MM.1S (cell line): ENCODE measurements at places on chromosomes 3 and 15.

DNA sequence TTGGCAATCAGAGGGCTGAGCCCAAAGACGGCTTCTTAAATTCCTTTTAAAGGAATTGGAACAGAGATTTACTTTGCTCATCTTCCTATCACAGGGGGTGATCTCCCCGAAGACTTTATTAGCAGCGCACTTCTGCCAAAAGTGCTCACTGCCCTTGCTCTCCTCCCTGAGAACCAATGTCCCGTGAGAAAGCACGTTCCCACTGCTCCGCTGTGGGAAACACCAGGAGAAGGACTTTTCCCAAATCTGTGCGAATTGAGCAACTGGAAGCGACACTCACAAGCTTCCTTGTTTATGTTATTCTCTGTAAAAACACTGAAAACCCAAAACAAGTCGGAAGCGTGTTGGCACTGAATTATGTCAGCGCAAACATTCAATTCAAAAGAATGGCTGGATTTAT lies 670.8 kb upstream of the NR2F2 start:
- DNase-seq, result no peak
- peaks cover 14% of the 10 kb centered on the region for H3K4me1 ChIP-seq
- no peak overlapping the region for H3K4me3 ChIP-seq
- no peaks in the 10 kb centered on the region for H3K36me3 ChIP-seq
- H3K27ac ChIP-seq, result no peak overlapping the region

GRCh38 chr3:70606018-70606417 lies 293.6 kb upstream of the MDFIC2 start:
- H3K27ac ChIP-seq, result no peak overlapping the region
- no peaks in the 10 kb centered on the region for H3K4me1 ChIP-seq
- H3K4me3 ChIP-seq, result no peak overlapping the region
- H3K27me3 ChIP-seq, result no peaks in the 10 kb centered on the region
- DNase-seq, result no peak

DNA sequence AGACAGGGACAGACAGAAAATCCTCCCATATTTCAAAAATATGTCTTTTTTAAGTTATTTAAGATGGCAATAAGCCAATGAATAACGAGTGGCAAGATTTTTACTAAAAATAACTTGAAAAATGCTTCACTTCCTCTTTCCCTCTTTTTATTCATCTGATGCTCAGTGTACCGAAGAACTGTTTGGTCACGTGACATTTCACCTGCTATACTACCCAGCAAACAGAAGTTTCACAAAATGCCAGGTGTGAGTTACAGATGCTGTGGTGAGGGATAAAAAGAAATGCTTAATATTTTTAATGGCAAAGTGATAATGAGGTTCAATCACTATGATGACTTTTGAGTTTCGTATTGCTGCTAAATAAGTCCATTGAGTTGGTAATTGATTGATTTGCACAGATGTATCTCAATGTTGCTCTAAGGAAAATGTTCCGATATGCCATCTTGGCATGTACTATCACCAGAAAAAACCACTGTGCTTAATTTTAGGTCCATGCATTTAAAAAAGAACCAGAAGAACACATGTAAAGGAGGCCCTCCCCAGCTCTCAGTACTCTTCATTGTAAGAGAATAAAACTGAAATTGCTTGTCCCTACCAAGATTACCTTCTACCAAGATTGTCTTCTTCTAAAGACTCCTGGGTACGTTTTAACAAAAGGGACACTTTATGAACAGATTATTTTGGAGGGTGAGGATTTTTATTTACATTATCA lies 26.0 kb upstream of the SEC62 start:
- H3K27me3 ChIP-seq, result no peaks in the 10 kb centered on the region
- no peaks in the 10 kb centered on the region for H3K36me3 ChIP-seq

DNA sequence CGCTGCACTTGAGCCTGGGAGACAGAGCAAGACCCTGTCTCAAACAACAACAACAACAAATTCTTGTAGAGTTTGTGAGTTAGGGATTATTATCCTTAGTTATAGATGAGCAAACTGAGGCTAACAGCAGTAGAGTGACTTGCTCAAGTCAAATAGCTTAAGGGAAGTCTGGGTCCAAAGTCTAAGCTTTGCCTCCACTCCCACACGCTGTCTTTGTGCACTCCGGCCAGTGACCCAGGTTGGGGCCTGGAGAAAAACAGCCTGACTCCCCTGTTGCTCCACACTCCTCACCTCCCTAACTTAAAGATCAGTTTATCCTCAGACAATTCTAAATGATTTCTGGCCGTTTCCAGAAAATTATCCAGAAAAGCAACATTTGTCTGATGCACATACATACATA lies 9.2 kb upstream of the SIN3A start:
- DNase-seq, result no peak
- no peak overlapping the region for H3K27ac ChIP-seq
- no peaks in the 10 kb centered on the region for H3K27me3 ChIP-seq
- H3K4me3 ChIP-seq, result no peak overlapping the region
- H3K36me3 ChIP-seq, result no peaks in the 10 kb centered on the region

- no peak overlapping the region for H3K4me3 ChIP-seq
- no peaks in the 10 kb centered on the region for H3K36me3 ChIP-seq
- no peaks in the 10 kb centered on the region for H3K4me1 ChIP-seq
- DNase-seq, result no peak
These were observed 5.7 kb upstream of the FBLN2 start for GRCh38 chr3:13543253-13543652.

DNA sequence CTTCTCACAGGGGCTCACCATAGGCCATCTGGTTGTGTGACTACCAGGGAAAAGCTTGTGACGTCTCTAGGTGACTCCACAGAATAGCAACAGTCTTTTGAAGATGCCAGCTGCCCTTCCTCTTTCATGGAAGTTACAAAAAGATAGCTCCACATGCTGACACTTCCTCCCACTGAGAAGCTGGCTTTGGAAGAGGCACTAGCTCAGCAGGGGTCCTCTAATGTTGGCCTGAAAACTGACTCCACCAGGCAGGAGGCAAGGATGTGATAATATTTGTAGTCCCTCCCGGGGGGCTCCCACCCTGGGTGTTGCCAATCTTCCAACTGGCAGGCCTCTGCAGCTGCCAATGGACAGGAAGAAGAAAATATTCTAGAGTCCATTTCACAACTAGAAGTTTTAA lies 343.5 kb downstream of the NEK10 start:
- no peak for DNase-seq
- H3K36me3 ChIP-seq, result no peaks in the 10 kb centered on the region
- no peak overlapping the region for H3K4me3 ChIP-seq
- H3K4me1 ChIP-seq, result peaks cover 30% of the 10 kb centered on the region
- H3K27ac ChIP-seq, result no peak overlapping the region

DNA sequence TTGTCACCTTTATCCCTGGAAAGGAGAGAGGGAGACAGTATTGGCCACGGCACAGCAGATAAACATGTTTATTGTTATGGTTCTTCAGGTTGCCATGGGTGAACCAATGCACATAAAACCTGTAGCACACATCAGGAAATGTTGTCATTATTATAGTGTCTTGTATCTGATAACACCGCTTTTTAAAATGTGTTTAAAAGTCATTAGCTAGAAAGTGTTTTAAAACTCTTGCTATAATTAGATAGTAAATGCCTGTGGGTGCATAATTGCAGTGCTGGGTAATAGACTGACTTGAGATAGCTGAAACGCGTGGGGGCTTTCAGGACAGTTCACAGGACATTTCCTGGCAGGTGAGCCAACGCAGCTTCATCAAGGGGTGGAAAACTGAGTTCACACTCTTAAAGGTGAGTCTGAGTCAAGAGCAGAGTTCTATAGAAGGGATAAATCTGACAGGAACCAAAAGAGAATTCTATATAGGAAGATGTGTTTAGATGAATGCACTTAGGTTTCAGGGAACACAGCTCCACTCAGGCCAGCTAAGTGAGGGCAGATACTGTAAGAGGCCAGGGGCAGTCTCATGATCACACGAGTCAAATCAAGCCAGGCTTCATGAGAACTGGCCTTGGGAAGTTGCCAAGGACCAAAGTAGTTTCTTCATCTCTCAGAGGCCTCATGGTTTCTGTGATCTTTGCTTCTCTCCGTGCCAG lies 35.6 kb upstream of the PPP4R2 start:
- no peak overlapping the region for H3K4me3 ChIP-seq
- no peak overlapping the region for H3K27ac ChIP-seq
- DNase-seq, result no peak
- H3K27me3 ChIP-seq, result no peaks in the 10 kb centered on the region
- no peaks in the 10 kb centered on the region for H3K36me3 ChIP-seq
- no peaks in the 10 kb centered on the region for H3K4me1 ChIP-seq

- no peak for DNase-seq
- peaks cover 83% of the 10 kb centered on the region for H3K27me3 ChIP-seq
- H3K36me3 ChIP-seq, result no peaks in the 10 kb centered on the region
- H3K4me1 ChIP-seq, result no peaks in the 10 kb centered on the region
These were observed at the start of gene ATP2B2 for GRCh38 chr3:10505050-10505790. ATP2B2 (minus strand) TSS chr3:10505586; CDS start chr3:10449543, 56,043 bp downstream.

DNA sequence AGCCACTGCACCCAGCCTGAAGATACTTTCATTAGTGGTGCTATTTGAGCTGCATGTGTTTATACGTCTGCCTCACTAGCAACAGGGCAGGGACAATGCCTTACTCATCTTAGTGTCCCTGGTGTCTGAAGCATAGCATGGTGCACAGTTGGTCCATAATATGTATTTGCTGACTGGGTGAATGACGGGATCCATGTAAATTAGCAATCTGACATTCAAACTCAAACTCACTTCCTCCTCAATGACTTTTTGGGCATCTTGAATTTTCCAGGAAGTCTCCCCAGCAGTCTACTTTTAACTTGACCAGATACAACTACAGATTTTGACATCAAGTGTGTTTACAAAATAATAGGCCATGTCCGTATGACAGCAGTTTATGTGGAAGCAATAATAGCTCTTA lies 3.0 kb upstream of the LDHAL6B start:
- no peak for DNase-seq
- no peaks in the 10 kb centered on the region for H3K36me3 ChIP-seq
- H3K4me1 ChIP-seq, result no peaks in the 10 kb centered on the region
- no peak overlapping the region for H3K27ac ChIP-seq
